ENCODE measurements at places on chromosomes 13 and 19.

- no peak for DNase-seq
Observed at GRCh38 chr19:31145007-31145406, 204.2 kb downstream of the TSHZ3 start.

- DNase-seq = no peak
Observed at GRCh38 chr19:30540761-30541160, 168.6 kb downstream of the ZNF536 start.

DNA sequence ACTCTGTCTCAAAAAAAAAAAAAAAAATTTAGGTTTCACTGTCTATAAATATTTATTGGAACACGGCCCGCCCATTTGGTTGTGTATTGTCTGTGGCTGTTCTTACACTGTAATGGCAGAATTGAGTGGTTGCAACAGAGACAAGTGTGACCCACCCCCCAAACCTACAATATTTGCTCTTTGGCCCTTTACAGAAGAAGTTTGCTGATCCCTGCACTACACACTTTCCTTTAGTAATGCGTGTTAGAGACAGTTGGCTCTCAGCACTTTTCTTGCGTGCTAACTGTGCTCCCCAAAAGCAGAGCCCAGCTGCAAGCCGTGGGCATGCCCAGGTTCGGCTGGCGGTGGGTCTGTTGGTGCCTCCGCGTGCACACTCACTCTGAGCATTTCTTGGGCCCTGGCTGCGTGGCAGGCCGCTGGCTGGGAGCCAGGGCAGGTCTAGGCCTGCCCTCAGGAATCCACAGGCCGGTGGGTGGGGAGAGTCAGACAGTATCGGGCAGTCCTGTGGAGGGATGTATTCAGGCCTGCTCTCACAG, 72.6 kb downstream of the SIPA1L3 start:
- DNase-seq = no peak

DNA sequence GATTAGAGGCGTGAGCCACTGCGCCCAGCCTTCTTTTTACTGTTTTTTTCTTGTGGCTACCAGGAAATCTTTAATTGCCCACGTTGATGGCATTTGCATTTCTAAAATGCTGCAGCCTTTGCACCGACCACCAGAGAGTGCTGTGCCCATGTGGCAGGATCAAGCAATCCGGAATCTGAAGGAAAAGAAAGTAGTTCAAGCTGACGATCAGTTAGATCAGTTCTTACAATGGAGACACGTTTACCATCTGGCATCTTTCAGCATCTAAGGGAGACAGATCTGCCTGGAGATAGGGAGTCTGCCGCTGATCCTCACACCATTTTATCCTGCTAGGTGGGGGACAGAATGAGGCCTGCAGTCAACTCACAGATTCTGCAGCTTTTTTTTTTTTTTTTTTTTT, 19.9 kb downstream of the TINCR start:
- DNase-seq = no peak
